ENCODE measurements at places on chromosomes 1 and 21.

DNA sequence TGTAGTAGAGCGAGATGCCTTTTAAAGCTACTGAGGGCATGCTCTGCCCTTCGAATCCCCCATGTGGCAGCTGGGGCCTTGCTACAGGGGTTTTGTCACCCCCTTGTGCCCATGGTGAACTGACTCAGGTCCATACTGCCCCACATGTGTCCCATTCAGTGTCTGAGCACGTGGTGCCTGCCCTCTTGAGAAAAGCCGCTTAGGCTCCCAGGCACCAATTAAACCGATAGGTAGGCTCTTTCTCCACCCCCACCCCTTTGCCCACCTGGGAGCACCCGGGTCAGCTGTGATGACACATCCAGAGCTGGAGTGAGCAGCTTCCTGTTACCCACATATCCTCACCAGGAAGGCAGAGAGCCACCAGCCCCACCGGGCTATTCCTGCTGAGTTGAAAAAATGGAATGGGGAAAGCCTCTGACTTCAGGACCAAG is 30.5 kb downstream of the TMCC2 start:
- peak; percentile 32 for DNase-seq

DNA sequence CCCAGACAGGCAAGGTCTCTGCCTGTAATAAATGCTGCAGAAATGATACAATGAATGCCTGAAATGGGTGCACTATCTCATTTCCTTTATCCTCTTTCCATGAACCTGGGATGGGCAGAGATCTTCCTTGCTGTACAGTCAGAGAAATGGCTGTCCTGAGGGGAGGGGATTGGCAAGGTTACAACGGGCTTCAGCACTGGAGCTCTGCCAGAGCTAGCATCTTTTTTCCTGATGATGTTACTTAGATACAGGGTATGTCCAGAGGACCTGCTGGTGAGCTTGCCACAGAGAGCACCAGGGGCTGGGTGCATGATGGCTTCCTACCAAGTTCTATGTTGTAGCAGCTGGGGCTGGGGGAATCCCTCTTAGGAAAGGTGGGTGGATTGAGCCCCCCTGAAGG is 115.1 kb downstream of the PLXNA2 start:
- no peak for DNase-seq

DNA sequence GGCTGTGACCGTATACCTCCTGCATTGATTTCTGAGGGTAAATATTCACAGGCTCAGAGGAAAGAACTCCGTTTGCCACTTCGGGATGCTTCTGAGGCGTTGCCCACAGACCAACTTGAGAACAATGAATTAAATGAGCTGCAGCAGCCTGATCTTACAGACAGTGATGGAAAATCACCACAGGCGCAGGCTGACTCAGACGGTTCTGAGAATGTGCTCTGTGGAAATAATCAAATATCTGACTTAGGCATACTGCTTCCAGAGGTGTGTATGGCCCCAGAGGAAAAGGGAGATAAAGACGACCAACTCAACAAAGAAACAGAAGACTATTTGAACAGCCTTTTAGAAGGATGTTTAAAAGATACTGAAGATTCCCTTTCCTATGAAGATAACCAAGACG is 76.7 kb upstream of the SCCPDH start:
- peak; percentile 56 for DNase-seq

DNA sequence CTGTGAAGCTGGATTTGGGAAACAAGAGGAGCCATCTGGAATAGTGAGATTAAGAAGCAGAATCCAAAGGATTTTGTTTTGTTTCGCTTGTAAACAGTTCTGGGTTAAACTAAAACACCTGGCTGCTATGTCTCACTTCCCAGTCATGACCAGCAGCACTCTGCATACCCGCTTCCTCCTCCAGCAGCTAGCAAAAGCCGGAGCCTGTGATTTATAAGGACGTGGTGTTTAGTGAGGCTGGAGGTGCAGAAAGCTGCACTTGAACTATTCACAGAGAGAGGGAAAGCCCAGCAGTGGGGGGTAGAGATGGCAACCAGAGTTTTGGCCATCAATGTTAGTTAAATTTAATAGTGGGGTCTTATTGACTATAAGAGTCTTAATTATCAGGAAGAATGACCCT is 240.2 kb downstream of the AJAP1 start:
- no peak for DNase-seq

- no peak for DNase-seq
Measured at GRCh38 chr1:198575798-198576641, 35.5 kb upstream of the ATP6V1G3 start.

DNA sequence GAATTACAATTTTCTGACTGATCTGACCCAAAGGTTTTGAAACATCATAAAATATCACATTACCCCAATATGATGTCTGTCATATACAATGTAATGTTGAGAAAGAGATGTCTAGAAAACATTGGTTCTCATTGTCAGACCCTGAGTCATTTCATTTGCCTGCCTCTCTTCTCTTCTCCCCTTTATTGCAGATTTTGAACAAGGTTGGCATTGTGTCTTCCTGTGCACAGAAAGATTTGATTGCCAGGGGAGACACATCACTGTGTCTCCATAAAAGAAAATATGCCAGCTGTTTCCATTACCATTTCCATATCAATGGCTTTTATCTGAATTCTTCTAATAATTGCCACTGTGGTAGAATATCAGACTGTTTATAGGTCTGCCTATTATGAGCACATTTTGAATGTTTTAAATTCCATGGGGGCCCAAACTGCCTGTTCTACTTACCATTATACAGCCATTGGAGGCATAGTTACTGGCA is 65.6 kb downstream of the IFI44 start:
- peak; percentile 84 for DNase-seq

- DNase-seq: no peak
Measured at GRCh38 chr1:34621916-34622315, 132.9 kb upstream of the GJB5 start.

GRCh38 chr1:10910681-10911489 is 101.6 kb upstream of the TARDBP start:
- DNase-seq: no peak

- DNase-seq: peak; percentile 46
Measured at GRCh38 chr1:218371927-218372672, 27.0 kb downstream of the TGFB2 start.

DNA sequence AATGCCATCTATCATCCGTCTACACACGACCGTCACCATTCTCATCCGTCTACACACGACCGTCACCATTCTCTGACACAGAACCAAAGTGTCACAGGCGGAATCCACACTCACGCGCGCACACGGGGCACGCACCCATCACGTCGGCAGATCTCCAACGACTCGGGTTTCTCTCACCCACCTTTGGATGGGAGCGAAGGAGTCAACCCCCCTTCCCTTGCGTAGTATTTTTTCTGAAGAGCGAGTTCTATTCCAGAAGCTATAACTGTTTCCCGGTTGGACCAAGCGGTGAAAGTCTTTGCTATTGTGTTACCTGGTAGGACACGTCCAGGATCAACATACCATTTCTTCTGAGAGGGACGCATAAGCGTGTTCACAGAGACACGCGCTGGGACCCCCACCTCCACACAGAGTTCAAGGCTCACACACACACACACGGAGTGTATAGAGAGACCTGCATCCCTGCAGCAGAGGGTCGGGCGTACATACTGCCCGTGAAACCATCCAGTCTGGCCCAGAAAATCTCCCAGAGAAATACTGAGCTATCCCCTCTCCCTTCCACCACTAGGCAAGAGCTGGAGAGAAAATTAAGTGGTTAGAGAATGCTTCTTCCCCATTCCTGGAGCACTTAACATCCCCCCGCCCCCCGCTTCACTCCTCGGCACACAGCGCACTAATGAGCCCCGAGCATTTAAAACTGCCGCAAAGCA is 741 bp downstream of the DUSP10 start:
- peak; percentile 61 for DNase-seq

GRCh38 chr1:236281198-236281653 is 532 bp downstream of the ERO1B start:
- peak; percentile 29 for DNase-seq

GRCh38 chr1:41837691-41838090 is 81.0 kb downstream of the HIVEP3 start:
- DNase-seq: no peak

- no peak for DNase-seq
Measured at GRCh38 chr1:113681596-113682337, 77.5 kb downstream of the PHTF1 start.

- DNase-seq: no peak
Measured at GRCh38 chr1:43305461-43305860, 4.7 kb downstream of the TIE1 start.

- DNase-seq: no peak
Measured at GRCh38 chr1:72937905-72938304, 655.6 kb upstream of the NEGR1 start.

- DNase-seq: peak; percentile 99
Measured at GRCh38 chr1:165898837-165899236, 71.4 kb downstream of the UCK2 start.

- DNase-seq: peak; percentile 78
Measured at GRCh38 chr1:164780863-164781262, 221.9 kb downstream of the PBX1 start.

- DNase-seq: no peak
Measured at GRCh38 chr1:1005774-1006304, 5.9 kb upstream of the HES4 start.

- DNase-seq: no peak
Measured at GRCh38 chr1:16986962-16987361, 6.5 kb upstream of the MFAP2 start.

GRCh38 chr1:233627823-233628222 is 13.9 kb downstream of the KCNK1 start:
- no peak for DNase-seq

- DNase-seq: no peak
Measured at GRCh38 chr1:112320058-112320457, 76.0 kb upstream of the CTTNBP2NL start.

DNA sequence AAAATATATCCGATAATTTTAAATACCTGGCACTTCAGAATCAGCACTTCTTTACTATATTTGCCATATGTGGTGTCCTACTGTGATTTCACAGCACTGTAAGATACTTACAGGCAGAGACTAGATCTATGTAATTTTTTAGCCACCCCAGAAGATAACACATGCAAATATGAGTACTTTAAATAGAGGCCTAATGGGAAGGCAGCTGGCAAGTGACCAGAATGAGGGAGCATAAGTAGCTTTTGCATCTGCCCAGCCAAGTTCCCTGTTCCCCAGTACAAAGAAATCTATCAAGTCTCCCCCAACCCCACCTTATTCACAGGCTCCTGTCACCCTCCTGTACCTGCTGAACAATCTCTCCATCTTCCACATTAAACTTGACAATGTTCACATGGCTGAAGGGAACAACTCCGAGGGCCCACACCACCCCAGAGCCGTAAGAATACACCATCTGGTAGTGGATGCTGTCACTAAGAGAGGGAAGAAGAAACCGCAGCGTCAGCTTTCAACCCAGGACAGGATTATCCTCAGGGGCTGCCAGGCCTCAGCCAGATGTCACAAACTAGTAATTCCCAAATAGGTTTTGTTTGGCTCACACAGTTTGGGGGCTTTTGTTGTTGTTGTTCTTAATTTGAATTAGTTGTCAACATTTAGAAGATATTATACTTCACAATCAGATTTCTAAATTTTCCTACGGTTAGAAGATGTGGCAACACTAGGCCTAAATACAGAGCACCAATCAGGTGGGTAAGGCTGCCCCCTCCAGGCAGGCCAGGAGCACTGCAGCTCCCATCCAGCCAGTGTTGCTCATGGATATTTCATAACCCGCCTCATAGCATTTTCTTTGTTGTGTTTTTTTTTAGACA is 10.4 kb downstream of the EMC1 start:
- peak; percentile 59 for DNase-seq

DNA sequence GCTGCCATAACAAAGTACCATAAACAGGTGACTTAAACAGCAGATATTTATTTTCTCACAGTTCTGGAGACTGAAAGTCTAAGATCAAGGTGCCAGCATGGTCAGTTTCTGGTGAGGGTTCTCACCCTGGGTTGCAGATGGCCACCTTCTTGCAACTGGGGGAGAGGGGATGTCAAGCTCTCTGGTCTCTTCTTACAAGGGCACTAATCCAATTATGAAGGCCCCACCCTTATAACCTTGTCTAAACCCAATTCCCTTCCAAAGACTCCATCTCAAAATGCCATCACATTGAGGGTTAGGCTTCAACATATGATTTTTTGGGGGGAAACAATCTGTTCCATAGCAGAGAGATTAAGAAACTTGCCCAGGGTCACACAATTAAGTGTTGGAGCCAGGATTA is 24.8 kb upstream of the ANGPTL3 start:
- no peak for DNase-seq

DNA sequence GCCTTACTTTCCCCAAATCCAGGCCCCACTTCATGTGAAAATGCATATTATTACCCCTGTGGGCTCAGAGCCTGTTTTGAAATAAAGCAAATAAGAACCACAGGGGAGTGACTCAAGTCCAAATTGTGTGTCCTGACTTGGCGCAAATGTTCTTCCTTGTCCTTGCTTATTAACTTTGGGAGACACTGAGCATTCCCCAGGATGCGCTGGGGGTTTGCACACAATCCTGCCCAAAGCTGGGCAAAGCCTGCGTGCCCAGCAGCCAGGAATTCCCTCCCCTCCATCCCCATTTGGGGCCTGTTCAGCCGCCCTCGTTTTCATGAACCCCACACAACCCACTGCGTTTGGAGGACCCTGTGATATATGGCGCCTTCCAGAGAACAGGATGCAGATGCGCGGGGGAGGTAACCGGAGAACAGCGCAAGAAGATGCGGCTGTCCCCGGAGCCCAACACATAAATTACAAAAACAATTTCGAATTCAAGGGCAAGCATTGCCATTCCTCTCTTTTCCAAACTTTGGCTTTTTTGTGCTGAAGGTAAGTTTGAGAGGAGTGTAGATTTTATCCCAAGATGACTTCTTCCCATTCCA is 42.4 kb upstream of the CLDN14 start:
- no peak for DNase-seq

- no peak for DNase-seq
Measured at GRCh38 chr1:162264108-162264507, 112.5 kb downstream of the SPATA46 start.

- peak; percentile 77 for DNase-seq
Measured at GRCh38 chr1:186967656-186968394, 139.1 kb downstream of the PLA2G4A start.

DNA sequence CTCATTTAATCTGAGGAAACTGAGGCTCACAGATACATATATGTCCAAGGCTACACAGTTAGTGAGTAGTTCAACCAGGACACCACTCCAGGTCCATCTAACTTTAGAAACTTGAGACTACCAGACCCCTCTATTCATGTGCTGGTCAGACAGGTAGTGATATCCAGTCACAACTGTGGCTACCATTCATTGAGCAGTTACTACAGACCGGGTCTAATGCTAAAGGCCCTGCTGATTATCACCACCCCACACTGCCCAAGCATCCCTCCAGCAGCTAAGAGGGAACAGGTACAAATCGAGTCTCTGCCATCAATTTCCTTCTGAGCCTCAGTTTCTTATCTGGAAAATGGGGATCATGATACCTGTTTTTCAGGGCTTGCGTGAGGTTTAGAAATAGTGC is 5.3 kb downstream of the HPCA start:
- DNase-seq: no peak

Data from fibroblast of skin of scalp (primary cell).